Renal cortex interstitium (tissue), 15 donors: ENCODE measurements at places on chromosomes 4 and X. TPM values are rescaled to one million over a fixed set of nuclear protein-coding genes. Genes with fewer than 3 reads are reported as not detected.

Gene ADAM29
- not detected for polyA plus RNA-seq

Gene MAGEB2
- not detected for polyA plus RNA-seq

Gene CTAG2
- not detected for polyA plus RNA-seq

Gene SLITRK4
- polyA plus RNA-seq, result 14.7 TPM

Gene CLTRN
- polyA plus RNA-seq, result 17.7 TPM

Gene TLR8
- polyA plus RNA-seq, result 0.44 TPM

Gene GPC4
- polyA plus RNA-seq, result 18.7 TPM

Gene SRPX
- 10.0 TPM for polyA plus RNA-seq

Gene SPATA18
- 1.3 TPM for polyA plus RNA-seq

Gene SRPK3
- polyA plus RNA-seq, result 0.81 TPM

- DNase-seq, result peak; percentile 69
These were observed 220.4 kb downstream of the SPRY1 start for GRCh38 chr4:123616951-123617461.

- no peak for DNase-seq
These were observed 496.9 kb upstream of the DIPK2B start for GRCh38 chrX:45697591-45697990.

- no peak for DNase-seq
These were observed 121.4 kb upstream of the ANKRD50 start for GRCh38 chr4:124833831-124834505.

DNA sequence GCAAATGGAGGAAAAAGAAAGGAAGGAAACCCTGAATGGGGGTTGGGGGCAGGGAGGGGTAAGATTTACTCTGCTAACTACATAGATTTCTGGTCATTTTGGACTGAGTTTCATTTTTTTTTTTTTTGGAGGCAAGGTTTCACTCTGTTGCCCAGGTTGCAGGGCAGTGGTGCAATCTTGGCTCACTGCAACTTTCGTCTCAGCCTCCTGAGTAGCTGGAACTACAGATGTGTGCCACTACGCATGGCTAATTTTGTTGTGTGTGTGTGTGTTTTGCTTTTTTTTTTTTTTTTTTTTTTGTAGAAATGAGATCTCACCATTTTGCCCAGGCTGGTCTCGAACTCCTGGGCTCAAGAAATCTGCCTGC is 223.5 kb downstream of the APBB2 start:
- no peak for DNase-seq

DNA sequence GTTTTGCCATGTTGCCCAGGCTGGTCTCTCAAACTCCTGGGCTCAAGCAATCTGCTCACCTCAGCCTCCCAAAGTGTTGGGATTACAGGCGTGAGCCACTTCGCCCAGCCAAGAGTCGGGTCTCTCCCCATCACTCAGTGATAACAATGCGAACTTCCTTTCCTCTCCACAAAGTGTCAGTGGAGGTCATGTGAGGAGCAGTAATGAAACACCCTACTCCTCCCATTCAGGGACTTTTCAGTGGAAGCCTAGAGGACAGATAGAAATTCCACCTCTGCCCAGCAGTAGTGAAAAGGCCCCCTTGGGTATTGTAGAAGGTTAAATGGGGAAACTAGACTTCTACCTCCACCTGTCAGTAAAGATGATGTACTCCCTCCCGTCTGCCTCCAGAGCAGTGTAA is 141.9 kb upstream of the STK26 start:
- DNase-seq, result no peak

DNA sequence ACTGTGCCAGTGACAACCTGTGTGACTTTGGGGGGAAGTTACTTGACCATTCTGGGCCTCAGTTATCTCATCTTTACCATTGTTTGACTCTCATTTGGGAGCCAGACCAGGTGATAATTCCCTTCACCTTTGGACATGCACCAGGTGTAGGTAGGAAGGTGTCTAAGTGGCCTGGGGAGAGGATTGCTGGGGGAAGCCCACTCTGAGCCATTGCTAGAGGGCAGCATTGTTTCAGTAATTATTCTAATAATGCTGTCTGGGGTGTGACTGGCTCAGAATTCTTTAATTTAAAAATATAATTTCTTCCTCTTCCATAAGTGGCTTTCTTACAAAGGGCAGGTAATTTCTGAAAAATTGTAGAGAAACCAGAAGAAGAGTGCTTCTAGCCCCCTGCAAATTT is 104.3 kb downstream of the RTL9 start:
- no peak for DNase-seq

GRCh38 chrX:101206471-101206870 is 13.1 kb upstream of the DRP2 start:
- no peak for DNase-seq

DNA sequence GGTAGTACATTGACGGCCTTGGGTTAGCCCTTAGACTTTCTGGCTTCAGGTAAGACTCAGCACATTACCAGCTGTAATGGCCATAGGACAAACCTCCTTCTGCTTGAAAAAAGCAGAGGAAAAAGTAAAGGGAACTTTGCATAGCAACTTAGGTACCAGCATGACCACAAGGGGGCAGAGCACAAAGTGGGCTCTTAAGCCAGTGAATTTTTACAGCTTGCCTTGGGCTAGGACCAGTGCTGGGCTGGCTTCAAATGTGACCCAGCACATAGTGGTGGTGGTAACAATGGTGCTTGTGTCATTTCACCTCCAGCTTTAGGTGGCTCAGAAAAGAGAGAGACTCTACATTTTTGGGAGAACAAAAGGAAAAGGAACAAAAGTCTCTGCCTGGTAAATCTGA is 66.1 kb downstream of the KLHL4 start:
- no peak for DNase-seq

DNA sequence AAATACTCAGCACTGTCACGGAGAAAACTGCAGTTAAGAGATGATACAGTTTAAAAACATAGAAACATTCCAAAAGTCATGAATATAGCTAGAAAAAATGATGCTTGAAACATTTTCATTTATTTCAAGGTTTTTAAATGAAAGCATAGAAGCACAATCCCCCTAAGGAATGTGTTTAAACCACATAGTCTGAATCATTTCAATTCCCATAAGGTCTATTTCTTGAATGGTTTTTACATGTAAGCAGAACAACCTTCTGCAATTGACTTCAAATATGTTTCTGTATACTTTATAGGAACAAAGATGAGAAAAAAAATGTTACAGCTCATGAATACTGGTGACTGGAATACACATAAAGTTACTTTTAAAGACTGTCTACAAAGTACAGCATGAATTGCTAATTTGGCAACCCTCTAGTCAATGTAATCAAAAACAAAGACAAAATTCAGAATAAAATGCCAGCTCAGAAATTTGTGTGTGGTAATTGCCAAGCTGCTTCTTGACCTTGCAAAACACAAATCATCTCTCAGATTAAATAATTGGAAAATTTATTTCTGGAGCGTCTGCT is 886.4 kb upstream of the ADGRL3 start:
- DNase-seq, result no peak

- no peak for DNase-seq
These were observed 588.5 kb downstream of the TRIML1 start for GRCh38 chr4:188727746-188728145.

GRCh38 chr4:15500701-15501100 is 31.0 kb downstream of the CC2D2A start:
- DNase-seq, result no peak

DNA sequence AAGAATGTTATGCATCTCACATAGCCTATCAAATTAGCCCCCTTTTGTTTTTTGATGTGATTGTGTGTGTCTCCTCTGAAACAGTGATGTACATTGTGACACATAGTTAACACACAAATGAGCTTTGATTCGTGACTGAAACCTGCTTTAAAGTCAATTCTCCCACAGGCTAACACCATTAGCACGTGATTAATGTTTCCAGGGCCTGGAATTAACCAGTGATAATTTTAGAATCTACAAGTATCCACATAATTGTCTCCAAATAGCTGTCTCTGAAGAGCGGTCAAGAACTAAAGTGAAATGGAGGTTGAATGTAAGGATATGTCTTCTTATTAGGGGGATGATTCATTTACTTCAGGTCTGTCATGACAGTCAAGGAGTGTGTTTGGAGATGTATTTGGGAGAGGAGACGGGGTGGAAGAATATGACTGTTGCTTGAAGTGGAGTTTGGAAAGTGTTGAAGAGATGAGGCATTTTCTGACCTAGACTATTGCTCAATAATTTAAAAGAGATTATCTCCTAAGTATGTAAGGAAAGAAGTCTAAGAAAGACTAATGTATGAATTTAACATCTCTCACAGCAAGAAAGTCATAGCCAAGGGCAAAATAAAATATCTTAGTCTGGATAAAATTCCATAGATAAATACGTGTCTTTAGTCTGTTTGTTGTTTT is 13.7 kb upstream of the RASGEF1B start:
- DNase-seq, result no peak

DNA sequence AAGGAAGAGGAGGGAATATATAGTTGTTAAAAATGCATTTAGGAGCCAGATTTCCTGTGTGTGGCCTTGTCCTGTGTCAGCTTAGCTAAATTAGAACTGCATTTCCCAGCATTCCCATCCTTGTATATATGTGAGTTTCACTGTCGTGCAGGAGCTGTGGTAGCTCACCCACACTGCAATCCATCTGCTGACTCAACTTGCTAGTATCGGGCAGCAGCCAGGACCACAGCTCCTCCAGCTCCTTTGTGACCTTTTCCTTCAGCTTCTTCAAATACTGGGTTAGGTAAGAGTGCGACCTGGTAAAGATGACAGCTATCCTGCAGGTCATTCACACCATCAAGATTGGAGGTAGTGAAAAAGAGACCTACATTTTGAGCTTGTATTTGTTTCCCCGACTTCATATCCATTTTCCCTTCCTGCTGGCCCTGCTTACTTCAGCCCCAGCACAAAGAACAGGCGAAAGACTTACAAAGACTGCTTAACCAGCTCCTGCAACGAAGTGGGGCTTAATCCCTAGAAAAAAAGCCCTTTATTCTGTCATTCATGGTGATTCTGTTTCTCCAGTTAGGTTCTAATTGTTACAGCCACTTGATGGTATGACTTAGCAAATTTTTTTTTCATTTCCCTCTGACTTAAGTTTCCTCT is 11.4 kb downstream of the ASIC5 start:
- DNase-seq, result no peak

GRCh38 chr4:98502031-98502430 is 156.4 kb downstream of the TSPAN5 start:
- DNase-seq, result no peak

- DNase-seq, result no peak
These were observed 43.5 kb upstream of the SLC25A31 start for GRCh38 chr4:127686658-127687057.

DNA sequence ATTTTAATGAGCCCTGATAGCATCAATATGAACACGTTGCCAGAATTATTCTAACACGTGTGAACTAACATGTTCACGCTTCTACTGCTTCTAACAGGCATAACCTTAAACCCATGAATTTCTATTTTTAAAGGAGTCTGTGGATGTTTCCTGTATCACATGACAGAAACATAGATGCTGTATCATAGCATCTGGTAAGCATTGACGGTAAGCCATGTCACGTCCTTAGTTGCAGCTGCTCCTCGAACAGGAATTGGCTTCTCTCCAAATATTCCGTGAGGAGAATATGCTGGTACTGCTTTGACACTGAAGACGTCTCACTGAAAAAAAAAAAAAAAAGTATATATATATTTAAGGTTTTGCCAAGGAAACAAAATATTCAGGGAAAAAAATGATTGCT is 105.1 kb upstream of the MXRA5 start:
- no peak for DNase-seq

- no peak for DNase-seq
These were observed 79.0 kb upstream of the EDA2R start for GRCh38 chrX:66717926-66718325.

DNA sequence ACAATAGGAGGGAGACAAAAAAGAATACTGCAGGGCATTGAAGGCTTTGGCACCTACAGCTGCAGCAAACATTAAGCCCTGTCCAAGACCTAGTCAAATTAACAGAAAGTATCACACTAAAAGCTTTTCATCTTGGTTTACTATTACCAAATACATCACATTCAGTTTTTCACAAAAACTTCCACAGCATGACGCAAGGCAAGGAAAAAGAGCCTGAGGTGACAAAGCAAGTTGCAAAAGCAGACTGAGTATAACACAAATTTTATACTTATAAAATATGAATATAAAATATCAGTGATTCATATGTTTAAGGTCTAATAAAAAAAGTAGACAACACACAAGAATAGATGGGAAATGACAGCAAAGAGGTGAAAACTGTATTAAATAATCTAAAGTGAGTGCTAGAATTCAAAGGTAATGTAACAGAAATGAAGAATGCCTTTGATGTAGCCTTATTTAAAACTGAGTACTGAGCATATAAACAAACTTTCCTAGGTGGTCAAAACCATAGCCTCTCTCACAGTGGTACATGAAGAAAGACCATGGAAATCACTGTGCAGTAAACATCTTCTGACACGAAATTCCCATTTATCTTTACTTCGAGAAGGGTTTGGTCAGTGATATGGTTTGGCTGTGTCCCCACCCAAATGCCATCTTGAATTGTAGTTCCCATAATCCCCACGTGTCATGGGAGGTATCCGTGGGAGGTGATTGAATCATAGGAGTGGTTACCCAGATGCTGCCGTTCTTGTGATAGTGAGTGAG is 27.7 kb upstream of the MAGEA11 start:
- DNase-seq, result no peak

GRCh38 chr4:80239480-80240150 is 26.8 kb upstream of the FGF5 start:
- no peak for DNase-seq

- no peak for DNase-seq
These were observed 104.5 kb downstream of the SHISA3 start for GRCh38 chr4:42501624-42502401.

- DNase-seq, result no peak
These were observed 175.5 kb upstream of the ADGRL3 start for GRCh38 chr4:61024610-61025009.

- no peak for DNase-seq
These were observed 202.4 kb downstream of the CHIC2 start for GRCh38 chr4:53861856-53862610.

DNA sequence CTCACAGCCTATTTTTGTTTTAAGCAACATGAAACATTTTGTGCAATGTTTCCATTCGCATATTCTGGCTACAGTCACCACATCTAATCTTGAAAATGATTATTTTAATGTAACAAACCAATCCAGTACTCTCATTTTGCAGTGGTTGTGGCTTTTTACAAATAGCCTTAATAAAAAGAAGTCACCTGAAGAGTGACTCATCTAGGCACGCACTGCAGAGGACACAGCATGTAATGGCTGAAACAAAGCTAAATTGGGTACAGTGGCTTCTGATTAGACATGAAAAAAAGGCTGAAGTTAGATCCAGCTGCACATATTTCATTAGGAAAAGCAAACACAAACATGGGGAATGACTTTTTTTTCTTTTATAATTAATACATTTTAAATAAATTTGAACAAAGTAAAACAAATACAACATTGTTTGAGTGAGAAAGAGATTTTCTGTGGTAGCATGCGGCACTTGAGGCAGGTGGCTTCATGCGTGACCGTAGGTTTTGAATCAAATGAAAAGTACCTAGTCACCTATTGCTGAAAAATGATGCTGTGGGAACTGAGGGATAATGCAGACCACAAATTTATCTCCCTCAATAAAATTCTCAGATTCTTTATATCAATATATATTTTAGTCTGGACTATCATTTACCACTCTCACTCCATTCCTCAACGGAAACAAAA is 240.8 kb upstream of the DDX53 start:
- DNase-seq, result no peak

GRCh38 chr4:109729117-109729717 is 653 bp downstream of the PLA2G12A start:
- DNase-seq, result peak; percentile 31

- no peak for DNase-seq
These were observed 38.9 kb upstream of the RAP1GDS1 start for GRCh38 chr4:98222306-98222705.

- DNase-seq, result no peak
These were observed 19.1 kb downstream of the VSIG1 start for GRCh38 chrX:108064001-108064400.
